ELF-1 (cell line): ENCODE measurements at places on chromosomes 6 and 20.

DNA sequence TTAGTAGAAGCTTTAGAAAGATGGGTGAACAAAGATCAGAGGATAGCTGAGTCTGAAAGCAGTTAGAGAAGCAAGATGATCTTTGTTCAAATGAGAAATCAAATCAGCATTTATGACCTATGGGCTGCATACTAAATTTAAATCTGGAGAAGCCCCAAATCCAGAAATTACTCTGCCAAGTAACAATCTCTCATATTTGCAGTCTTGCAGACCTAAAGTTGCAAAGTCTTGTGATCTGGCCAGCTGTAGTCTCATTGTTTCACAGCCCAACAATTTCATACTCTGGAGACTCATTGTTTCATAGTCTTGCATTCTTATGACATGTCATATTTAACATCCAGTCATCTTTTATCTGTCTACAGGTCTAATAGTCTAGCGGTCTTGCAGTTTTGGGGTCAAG, 364.9 kb upstream of the RSPO3 start:
- no peak for DNase-seq

DNA sequence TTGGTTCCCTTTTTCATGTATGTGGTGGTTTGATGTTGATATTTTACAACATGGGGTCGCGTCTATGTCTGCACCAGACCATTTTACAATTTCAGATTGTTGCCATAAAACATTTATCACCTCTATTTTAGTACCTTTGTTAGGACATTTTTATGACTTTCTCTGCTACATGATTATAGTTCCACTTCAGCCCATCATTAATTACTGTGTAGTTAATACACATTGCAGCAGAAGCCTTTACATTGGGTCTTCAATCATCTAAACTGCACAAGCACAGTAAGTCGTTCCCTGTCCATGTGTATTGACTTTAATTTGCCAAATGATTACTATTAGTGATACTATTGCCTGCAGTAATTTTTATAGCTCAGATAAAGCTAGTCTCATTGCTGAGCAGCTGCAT, 15.7 kb upstream of the TMEM217 start:
- DNase-seq = no peak

DNA sequence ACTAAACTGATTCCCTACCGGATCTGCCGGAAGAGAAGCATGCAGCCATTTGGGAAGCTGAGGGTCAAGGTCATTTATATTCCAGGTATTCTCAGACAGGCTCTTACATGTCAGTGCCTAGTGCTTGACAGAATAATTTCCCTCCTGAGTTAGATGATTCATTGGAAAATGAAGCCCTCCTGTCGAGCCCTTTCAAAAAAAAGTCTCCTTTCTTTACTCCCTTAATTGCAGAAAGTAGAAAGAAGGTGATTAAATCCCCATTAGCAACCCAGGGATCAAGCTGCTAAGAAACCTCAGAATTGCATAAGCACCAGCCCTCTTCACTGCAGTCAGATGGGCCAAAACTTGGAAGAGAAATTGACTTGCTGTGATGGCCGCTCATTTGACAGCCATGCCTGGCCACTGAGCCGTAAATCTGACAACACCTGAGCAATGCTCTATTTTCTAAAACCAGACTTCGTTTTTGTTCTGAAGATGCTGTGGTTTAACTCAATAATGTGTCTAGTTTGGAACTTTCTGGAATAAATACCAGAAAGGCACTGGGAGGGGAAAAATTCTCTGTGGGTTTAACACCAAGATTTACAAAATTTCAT, 61.0 kb upstream of the ARMH2 start:
- DNase-seq = no peak

- DNase-seq = peak; percentile 58
Observed at GRCh38 chr6:10112871-10113549, 301.9 kb downstream of the TFAP2A start.

DNA sequence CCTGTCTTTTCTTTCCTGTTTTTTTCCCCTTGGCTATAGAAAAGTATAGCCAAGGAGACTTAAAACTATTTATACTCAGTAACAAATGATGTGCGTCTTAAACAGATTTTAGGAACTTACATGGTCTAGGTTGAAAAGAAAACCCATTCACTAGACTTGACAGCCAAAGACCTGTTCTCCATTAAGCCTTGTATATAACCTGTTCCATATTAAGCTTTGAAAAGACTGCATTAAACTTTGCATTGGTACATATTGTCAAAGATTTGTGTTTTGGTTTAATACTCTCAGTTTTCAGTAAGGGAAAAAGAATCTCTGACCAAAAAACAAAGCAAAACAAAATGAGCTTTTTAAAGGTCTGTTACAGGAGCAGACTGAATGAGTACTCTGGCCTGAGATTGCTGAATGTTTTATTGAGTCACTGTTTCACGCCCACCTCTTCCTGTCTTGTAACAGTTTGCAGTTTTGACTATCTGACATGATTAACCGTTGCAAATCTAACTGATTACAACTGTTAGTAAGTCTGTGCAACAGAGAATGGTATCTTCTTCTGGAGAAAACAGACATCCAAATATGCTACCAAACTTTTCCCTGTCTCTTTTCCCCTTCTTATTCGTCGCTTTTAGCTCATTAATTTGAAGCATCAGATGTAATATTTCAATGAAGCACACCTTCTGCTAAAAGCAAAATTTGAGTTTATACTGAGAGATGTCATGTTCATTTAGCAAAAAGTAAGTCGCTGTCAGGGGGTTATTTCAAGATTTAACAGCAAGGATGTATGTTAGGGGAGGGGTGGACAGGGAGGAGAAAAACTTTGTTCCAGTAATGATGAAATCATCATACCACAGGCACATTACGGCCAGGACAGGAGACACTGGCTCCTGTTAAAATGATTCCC, 59.1 kb upstream of the SUPT3H start:
- DNase-seq = no peak

DNA sequence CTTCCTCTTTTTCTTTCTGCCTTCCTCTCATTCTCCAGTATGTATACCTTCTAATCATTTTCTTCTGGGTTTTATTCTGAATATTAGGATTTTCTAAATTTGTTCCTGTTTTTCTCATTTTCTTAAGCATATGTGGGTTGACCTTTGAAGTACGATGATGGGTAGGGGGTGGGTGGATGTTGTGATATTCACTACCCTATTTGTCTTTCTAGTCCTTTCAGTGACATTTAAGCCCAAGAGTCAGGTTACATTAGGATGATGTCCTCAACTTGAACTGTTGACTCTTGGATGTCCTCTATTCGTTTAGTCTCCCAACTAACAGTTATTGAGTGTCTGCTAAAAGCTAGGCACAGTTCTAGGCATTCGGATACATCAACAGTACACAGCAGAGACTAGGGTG, 7.3 kb downstream of the ABT1 start:
- no peak for DNase-seq

GRCh38 chr6:105850261-105851112, 235.6 kb upstream of the PRDM1 start:
- no peak for DNase-seq

DNA sequence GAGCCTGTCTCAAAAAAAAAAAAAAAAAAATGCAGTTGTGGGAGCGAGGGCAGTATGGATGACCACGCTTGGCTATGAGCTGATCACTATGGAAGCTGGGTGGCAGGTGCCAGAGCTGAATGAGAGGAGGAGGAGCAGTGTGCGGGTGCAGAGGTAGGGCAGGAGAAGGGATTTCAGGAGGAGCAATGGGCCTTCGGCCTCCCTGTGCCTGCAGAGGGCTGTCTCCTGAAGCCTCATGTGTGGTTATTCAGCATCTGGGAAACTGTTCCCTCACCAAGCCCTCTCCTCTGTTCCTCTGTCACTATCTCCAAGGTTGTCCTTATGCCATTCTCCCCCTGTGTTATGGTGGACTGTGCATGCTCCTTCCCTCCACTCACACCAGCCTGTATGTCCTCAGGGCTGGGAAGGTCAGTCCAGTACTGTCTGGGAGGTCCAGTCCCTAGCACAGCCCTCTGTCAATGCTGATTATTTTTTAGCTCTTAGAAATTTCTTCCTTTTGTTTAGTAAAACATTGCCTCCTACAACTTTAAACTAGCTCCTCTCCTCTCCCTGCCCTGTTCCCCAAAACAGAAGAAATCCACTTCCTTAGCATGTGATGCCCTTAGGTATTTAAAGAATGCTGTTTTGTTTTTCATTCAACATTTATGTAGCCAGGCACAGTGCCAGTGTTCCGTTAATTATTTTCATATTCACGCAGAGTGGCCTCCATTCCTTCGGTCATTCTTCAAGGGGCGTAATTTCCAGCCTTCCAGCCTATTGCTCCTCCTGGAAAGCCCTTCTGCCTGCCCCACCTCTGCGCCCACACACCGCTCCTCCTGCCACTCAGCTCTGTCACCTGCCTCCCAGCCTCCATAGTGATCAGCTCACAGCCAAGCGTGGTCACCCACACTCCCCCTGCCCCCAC, 48.9 kb downstream of the CNBD2 start:
- DNase-seq = no peak

DNA sequence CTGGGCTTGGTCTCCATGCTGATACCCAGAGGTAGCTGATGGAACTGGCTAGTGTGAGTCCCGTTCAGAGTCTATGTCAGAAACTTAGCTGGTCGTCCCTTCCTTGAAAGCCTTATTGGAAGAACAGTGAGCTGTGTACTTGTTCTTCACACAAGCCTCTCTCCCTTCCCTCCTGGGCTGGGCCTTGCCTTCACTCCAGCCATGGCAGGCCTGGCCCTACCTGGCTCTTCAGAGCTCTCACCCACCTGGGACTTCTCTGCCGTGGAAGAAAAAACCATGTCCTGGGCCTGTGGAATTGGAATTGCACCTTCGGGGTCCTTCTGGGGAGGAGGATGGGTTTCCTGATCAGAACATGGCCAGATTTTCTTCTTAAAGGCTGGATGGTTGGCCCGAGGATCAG, 20.3 kb upstream of the ZNF831 start:
- no peak for DNase-seq

- DNase-seq = no peak
Observed at GRCh38 chr6:45494416-45495135, 116.8 kb upstream of the SUPT3H start.

- DNase-seq = peak; percentile 70
Observed at GRCh38 chr20:62500237-62500864, 24.6 kb upstream of the GATA5 start.

DNA sequence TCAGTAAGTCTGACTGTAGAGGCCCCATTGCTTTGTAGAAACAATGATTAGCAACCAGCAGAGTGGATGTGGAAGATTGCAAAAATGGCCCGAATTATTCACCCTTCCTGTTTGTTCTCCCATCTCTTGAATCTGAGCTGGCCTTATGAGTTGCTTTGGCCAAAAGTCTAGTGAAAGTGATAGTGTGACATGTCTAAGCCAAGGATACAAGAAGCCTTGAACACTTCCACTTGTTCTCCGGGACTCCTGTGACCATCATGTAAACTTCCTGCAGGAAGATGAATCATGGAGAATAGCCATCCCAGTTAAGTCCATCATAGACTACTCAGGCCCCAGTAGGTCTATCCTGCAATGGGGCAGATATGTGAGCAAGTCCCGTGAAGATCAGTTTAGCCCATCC, 252.0 kb upstream of the JAG1 start:
- no peak for DNase-seq

- peak; percentile 86 for DNase-seq
Observed at GRCh38 chr6:36615018-36615761, 21.0 kb downstream of the SRSF3 start.

GRCh38 chr6:127332383-127332961, 10.9 kb downstream of the ECHDC1 start:
- peak; percentile 16 for DNase-seq

GRCh38 chr6:64792534-64792933, 914.5 kb downstream of the EYS start:
- no peak for DNase-seq

GRCh38 chr6:158160932-158161539, 7.0 kb downstream of the SERAC1 start:
- DNase-seq = no peak

DNA sequence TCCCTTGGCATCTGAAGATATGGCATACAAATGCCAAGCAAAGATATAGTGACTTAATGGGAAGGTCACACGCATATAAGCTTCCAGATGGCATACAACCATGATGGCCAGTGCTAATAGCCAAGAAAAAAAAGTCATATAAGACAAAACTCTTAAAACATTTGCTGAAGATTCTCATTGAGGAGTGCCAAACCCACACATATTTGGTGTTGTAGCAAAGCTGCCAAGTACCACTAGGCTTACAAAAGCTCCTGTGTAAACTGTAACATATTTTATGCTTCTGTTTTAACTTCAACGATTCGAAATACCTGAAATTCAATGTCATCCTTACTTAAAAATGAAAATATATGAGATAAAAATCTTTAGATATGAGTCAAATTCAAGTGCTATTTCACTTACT, 123.0 kb downstream of the HMGCLL1 start:
- no peak for DNase-seq

GRCh38 chr20:33861458-33861857, 50.3 kb downstream of the CHMP4B start:
- peak; percentile 88 for DNase-seq

DNA sequence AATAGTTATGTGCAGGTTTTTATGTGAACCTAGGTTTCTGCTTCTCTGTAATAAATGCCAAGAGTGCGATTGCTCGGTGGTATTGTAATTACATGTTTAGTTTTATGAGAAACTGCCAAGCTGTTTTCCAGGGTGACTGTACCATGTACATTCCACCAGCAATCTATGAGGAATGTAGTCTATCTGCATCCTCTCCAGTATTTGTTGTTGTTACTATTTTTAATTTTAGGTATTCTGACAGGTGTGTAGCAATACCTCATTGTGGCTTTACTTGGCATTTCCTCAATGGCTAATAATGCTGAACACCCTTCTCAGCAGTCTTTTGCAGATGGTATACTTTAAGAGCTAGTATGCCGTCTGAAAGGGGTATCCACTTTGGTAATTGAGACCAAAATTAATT, 142.1 kb downstream of the BMP2 start:
- no peak for DNase-seq

DNA sequence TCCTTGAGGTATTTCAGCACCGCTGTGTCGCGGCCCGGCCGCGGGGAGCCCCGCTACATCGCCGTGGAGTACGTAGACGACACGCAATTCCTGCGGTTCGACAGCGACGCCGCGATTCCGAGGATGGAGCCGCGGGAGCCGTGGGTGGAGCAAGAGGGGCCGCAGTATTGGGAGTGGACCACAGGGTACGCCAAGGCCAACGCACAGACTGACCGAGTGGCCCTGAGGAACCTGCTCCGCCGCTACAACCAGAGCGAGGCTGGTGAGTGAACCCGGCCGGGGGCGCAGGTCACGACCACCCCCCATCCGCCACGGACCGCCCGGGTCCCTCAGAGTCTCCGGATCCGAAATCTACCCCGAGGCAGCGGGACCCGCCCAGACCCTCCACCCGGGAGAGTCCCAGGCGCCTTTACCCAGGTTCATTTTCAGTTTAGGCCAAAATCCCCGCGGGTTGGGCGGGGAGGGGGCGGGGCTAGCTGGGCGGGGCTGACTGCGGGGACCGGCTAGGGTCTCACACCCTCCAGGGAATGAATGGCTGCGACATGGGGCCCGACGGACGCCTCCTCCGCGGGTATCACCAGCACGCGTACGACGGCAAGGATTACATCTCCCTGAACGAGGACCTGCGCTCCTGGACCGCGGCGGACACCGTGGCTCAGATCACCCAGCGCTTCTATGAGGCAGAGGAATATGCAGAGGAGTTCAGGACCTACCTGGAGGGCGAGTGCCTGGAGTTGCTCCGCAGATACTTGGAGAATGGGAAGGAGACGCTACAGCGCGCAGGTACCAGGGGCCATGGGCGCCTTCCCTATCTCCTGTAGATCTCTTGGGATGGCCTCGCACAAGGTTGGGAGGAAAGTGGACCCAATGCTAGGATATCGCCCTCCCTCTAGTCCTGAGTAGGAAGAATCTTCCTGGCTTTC, 693 bp downstream of the HLA-F start:
- DNase-seq = peak; percentile 52

GRCh38 chr6:98947411-98948292, at the start of gene FBXL4:
Gene FBXL4, minus strand, starts transcription at chr6:98947946. Its CDS starts 20,958 bp downstream, at chr6:98926988.
- DNase-seq = peak; percentile 88

GRCh38 chr6:4533576-4533975, 242.6 kb upstream of the CDYL start:
- DNase-seq = no peak
